ENCODE measurements at places on chromosomes 1 and 21. TPM values are rescaled to one million over a fixed set of nuclear protein-coding genes. Genes with fewer than 3 reads are reported as not detected.

Gene GPR3
- 0.81 TPM for total RNA-seq

Gene FMO4
- total RNA-seq = 2.3 TPM

Gene MRPL9
- 135 TPM for total RNA-seq

Gene MAP3K21
- 1.8 TPM for total RNA-seq

Gene KCNH1
- not detected for total RNA-seq

Gene SERTAD4
- not detected for total RNA-seq

Gene BGLAP
- total RNA-seq = 6.8 TPM

Gene PSMB4
- 301 TPM for total RNA-seq

DNA sequence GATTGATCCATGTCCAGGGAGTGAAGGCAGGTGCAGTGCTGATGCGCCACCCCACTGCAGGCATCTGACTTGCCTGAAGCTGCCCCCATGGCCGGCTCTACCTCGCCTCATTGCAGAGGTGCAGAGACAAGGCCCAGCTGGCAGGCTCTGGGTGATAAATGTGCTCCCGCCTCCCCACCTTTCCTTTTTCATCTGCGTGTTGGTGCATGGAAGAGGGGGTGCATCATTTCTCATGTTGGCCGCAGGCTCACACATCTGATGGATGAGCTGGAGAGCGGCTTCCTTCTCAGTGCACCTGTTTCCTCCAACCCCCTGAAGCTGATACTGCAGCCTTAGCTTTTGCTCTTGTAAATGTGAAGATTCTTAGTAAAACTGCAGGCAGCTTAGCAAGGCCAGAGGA lies 306.0 kb upstream of the KAZN start:
- no peaks in the 10 kb centered on the region for H3K36me3 ChIP-seq
- H3K27me3 ChIP-seq = peaks cover 10% of the 10 kb centered on the region
- H3K4me3 ChIP-seq = no peak overlapping the region
- no peaks in the 10 kb centered on the region for H3K4me1 ChIP-seq
- no peak overlapping the region for H3K27ac ChIP-seq

GRCh38 chr21:43189936-43190335 lies 21.1 kb downstream of the CRYAA start:
- H3K27me3 ChIP-seq = no peaks in the 10 kb centered on the region
- no peak overlapping the region for H3K27ac ChIP-seq
- H3K36me3 ChIP-seq = no peaks in the 10 kb centered on the region
- peaks cover 5% of the 10 kb centered on the region for H3K4me1 ChIP-seq

DNA sequence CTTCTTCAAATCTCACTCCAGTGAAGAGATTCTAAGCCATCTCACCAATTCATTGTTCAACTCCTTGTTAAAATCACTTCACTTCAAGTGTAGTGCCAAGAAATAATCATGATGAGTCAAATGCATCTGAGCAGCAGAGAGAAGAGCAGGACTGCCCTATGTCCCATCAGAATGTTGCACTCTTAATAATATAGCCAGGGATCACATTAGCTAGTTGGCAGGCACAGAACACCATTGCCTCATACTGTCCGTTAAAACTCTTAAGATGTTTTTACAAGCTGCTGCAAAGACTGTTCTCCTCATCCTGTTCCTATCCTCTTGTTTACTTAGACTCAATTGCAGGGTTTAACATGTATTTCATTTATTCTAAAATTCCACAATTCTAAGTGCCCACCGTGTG lies 432.9 kb downstream of the PLPP3 start:
- no peak overlapping the region for H3K27ac ChIP-seq
- no peaks in the 10 kb centered on the region for H3K36me3 ChIP-seq
- no peak for DNase-seq
- no peak overlapping the region for H3K4me3 ChIP-seq
- H3K27me3 ChIP-seq = no peaks in the 10 kb centered on the region
- H3K4me1 ChIP-seq = no peaks in the 10 kb centered on the region

DNA sequence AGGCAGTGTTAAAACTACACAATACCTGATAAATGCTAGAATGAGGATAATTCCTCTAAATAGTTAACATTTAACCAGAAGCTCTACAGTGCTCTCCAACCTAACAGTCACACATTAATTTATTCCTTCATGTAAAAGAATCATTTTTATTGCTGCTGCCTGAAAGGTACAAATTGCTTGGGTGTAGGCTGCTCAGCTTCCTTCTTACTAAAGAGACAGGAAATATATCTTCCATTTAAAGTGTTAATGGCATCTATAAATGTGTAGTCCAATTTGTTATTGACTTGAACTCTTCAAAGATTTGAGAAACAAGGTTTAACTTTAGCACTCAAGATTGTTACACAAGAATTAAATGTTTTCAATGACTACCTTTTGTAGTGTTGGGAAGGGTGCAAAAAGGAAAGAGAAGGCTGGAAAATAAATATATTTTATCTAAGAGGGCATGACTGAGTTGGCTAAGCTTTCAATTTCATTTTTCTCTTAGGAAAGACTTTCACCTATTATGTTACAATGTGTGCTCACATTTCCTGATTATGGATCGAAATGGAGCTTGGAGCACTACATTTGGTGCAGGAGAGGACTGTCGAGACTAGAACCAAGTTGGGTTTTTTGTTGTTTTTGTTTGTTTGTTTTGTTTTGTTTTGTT lies 105.5 kb upstream of the CACYBP start:
- peaks cover 7% of the 10 kb centered on the region for H3K4me1 ChIP-seq
- no peak overlapping the region for H3K4me3 ChIP-seq
- H3K27ac ChIP-seq = no peak overlapping the region
- DNase-seq = no peak
- H3K27me3 ChIP-seq = no peaks in the 10 kb centered on the region
- peaks cover 5% of the 10 kb centered on the region for H3K36me3 ChIP-seq

DNA sequence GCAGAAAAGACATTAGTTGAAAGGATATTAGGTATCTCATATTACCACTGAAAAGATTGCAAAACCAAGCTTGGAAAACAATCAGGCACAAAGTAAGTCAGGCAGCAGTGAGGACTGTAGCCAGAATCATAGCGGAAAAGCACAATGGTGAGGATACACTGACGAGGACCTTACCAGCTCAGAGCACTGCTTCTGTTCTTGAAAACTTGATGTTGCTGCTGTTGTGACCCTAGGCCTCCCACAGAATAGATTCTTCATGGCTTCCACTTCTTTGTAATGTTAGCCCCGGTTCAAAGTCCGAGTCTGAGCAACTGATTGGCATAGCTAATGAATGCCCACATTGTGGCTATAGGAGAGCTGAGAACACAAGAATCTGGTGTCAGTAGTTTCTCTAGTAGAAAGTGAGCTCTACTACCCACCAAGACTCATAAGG lies 45.2 kb upstream of the LRRC8C start:
- H3K36me3 ChIP-seq = peaks cover 31% of the 10 kb centered on the region
- peak overlapping the region; percentile 95 for H3K27ac ChIP-seq
- H3K27me3 ChIP-seq = no peaks in the 10 kb centered on the region
- H3K4me1 ChIP-seq = peaks cover 89% of the 10 kb centered on the region

DNA sequence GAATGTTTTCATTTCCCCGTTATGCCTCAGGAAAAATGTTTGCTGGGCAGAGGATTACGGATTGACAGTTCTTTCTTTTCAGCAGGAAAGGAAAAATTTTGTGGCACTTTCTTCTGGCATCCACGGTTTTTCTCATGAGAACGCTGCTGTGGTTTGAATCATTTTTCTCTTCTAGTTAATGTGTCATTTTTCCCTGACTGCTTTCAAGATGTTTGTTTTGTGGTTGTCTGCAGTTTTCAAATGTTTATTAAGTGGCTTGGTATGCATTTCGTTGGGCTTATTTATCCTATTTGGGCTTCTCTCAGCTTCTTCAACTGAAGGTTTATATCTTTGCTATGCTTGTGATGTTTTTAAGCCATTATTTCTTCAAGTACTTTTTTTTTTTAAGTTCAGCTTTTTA lies 359.0 kb downstream of the RGS7 start:
- no peak for DNase-seq
- H3K4me1 ChIP-seq = no peaks in the 10 kb centered on the region
- no peak overlapping the region for H3K27ac ChIP-seq

DNA sequence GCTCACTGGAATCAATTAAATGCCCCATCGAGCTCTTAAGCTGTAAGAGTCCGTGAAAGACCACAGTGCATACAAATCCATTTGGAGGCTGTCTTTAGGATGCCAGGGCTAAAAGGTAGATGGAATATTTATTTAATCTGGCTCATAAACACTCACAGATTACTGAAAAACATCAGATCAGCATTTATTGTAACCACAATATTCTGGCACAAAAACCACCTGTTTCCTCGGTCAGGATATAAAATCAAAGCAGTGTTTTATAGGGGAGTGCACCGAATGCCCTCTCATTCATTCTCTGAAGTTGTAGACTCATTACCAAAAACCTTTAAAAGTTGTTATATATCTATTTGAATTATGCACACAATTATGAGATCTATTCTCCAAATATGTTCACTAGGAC lies 500.9 kb downstream of the NEGR1 start:
- H3K4me1 ChIP-seq = no peaks in the 10 kb centered on the region
- no peak overlapping the region for H3K4me3 ChIP-seq
- no peaks in the 10 kb centered on the region for H3K36me3 ChIP-seq
- H3K27ac ChIP-seq = no peak overlapping the region
- no peak for DNase-seq

- H3K36me3 ChIP-seq = peaks cover 6% of the 10 kb centered on the region
- H3K4me3 ChIP-seq = no peak overlapping the region
- peaks cover 10% of the 10 kb centered on the region for H3K4me1 ChIP-seq
- no peak for DNase-seq
- no peak overlapping the region for H3K27ac ChIP-seq
Measured at GRCh38 chr21:45747802-45748445, 104.4 kb downstream of the PCBP3 start.

GRCh38 chr1:11978301-11978700 lies 1.9 kb upstream of the MFN2 start:
- H3K4me3 ChIP-seq = no peak overlapping the region
- peaks cover 5% of the 10 kb centered on the region for H3K36me3 ChIP-seq
- no peak for DNase-seq
- H3K4me1 ChIP-seq = peaks cover 29% of the 10 kb centered on the region
- H3K27me3 ChIP-seq = no peaks in the 10 kb centered on the region
- H3K27ac ChIP-seq = no peak overlapping the region

DNA sequence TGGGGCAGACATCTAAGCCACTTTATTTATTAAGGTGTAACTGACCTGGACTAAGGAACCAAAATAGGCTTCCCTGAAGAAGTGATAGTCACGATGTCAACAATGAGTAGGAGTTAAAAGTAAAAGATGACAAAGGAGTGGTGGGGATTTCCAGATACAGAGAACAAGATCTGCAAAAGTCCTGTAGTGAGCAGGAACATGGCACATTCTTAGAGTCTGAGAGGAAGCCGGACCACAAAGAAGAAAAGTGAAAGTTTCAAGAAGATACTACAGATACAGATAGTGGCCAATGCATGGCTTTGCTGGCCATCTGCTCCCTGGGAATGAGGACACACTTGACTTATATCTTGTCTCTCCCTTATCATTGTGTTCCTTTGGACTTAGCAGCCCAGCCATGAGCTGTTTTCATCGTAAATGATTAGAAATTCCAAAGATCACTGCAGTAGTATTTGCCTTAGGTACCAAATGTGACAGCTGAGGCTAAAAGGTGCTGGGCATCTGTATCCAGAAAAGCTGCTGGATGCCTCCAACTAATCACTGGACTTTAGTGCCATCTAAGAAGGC lies 302.4 kb upstream of the NR5A2 start:
- H3K36me3 ChIP-seq = no peaks in the 10 kb centered on the region
- H3K4me1 ChIP-seq = peaks cover 7% of the 10 kb centered on the region

DNA sequence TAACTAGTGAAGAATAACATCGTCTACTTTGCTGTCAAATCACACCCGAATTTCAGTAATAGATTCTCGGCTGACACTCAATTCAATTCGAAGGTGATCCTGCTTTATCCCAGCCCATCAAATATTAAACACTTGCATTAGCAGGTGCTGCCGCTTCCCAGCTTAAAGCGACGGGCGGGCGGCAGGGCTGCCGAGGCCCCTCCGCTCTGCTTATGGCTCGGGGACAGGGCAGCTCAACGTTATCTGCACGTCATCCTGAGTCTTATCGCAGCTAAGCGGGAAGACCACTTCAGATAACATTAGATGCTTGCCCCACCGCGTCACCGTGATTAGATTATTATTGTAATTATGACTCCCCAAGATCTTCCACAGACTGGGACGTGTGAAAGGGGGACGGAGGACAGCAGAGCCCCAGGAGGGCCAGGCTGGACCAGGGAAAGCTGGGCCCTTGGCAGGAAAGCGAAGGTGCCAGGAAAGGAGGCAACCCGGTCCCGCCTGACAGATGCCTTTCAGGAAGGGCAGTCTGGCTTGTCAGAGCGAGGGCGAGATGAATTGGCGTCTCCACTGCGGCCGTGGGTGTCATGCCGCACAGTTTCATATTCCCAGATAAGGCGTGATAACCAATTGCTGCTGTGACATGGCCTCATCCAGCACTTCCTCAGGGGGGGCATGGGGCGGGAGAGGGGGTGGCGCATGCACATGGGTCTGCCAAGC lies 37.0 kb downstream of the DMAP1 start:
- H3K4me3 ChIP-seq = no peak overlapping the region
- no peaks in the 10 kb centered on the region for H3K27me3 ChIP-seq
- no peak overlapping the region for H3K27ac ChIP-seq
- H3K4me1 ChIP-seq = no peaks in the 10 kb centered on the region
- no peak for DNase-seq

DNA sequence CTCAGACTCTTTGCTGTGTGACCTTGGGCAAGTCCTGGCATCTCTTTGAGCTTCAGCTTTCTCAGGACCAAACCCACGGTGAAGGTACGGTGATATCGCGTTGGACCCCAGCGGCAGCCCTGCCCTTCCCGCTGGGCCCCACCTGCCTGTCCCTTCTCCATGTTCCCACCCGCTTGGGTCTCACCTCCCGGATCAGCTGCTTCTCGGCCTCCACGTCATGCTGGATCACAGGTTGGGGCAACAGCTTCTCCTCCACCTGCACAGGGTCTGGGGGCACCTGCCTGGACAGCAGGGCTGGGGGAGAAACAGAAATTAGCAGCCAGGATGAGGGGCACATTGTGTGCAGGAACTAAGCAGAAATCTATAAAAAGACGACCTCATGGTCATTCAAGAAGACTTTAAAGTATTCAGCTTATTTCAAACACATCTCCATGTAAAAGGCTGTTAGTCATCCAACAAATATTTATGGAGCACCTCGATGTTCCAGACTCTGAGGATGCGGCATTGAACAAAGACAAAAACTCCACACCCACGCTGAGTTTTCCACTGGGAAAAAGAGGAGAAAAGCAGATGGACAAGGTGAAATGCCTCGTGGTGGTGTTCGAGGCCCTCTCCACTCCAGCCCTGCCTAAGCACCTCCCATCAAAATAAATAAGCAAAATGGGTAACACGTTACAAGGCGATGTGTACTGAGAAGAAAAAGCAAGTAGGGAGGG lies 19.5 kb downstream of the KIF17 start:
- no peak overlapping the region for H3K4me3 ChIP-seq
- peaks cover 14% of the 10 kb centered on the region for H3K4me1 ChIP-seq
- no peaks in the 10 kb centered on the region for H3K36me3 ChIP-seq
- no peak for DNase-seq

- no peak overlapping the region for H3K27ac ChIP-seq
- DNase-seq = no peak
- no peaks in the 10 kb centered on the region for H3K27me3 ChIP-seq
Measured at GRCh38 chr1:70659891-70660290, 248.8 kb downstream of the CTH start.

DNA sequence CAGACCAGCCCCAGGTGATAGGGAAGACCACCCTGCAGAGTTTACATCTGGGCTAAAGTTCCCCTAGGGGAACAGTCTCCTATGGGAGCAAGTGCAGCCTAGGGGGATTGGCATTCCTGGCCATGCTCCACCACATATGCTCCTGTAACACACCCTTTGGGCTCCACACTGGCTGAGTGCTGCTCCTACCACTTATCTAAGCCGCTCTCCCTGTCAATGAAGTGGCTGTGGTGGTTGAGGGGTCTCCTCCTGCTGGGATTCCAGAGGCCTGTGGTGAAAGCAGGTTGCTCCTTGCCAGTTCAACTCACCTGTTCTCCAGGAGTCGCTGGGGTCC lies 51.1 kb downstream of the COL24A1 start:
- H3K27ac ChIP-seq = no peak overlapping the region
- no peaks in the 10 kb centered on the region for H3K36me3 ChIP-seq
- H3K27me3 ChIP-seq = no peaks in the 10 kb centered on the region
- H3K4me1 ChIP-seq = no peaks in the 10 kb centered on the region
